Epithelial cell of alveolus of lung (primary cell): ENCODE measurements at places on chromosomes 7 and 10. TPM values are rescaled to one million over a fixed set of nuclear protein-coding genes. Genes with fewer than 3 reads are reported as not detected.

PLAU gene
- 156 and 449 TPM in 2 replicates for total RNA-seq

ITGA8 gene
- total RNA-seq: under 0.01 and 1.6 TPM in 2 replicates

ZNF33A gene
- total RNA-seq: 5.2 and 27.0 TPM in 2 replicates

NCF1 gene
- total RNA-seq: not detected in 2 replicates

ARMC10 gene
- 22.8 and 23.7 TPM in 2 replicates for total RNA-seq

WDFY4 gene
- not detected in 2 replicates for total RNA-seq

PDE6C gene
- not detected in 2 replicates for total RNA-seq

NKX1-2 gene
- total RNA-seq: 0.26 TPM in 1 of 2 replicates, not detected in the other

RBP3 gene
- not detected in 2 replicates for total RNA-seq

GDF2 gene
- total RNA-seq: not detected in 2 replicates

LMOD2 gene
- total RNA-seq: not detected in 2 replicates
